Activated T-helper 17 cell treated with anti-CD3 and anti-CD28 coated beads, Interleukin-2, amount 50 U/mL, for 72 hours (primary cell): ENCODE measurements at places on chromosomes 1 and 21. TPM values are rescaled to one million over a fixed set of nuclear protein-coding genes. Genes with fewer than 3 reads are reported as not detected.

CFHR4 gene
- not detected for total RNA-seq

EIF4G3 gene
- 56.2 TPM for total RNA-seq

CELA2A gene
- total RNA-seq: not detected

HSD3B2 gene
- total RNA-seq: not detected

IGSF3 gene
- 10.0 TPM for total RNA-seq

- ATAC-seq: no peak
These were observed 46.8 kb downstream of the UBR4 start for GRCh38 chr1:19163261-19163660.

- no peak for ATAC-seq
These were observed 852 bp upstream of the RAVER2 start for GRCh38 chr1:64743954-64744491.

- ATAC-seq: no peak
These were observed 129.8 kb upstream of the USH2A start for GRCh38 chr1:216553040-216553439.

- peak; percentile 97 for ATAC-seq
These were observed 7.1 kb upstream of the ACTA1 start for GRCh38 chr1:229440851-229441537.

GRCh38 chr1:26290122-26290881, 10.4 kb downstream of the SH3BGRL3 start:
- no peak for ATAC-seq

- ATAC-seq: no peak
These were observed 96.9 kb downstream of the ZSCAN20 start for GRCh38 chr1:33569331-33569730.

- no peak for ATAC-seq
These were observed 22.5 kb downstream of the RHBDL2 start for GRCh38 chr1:38919130-38919529.

DNA sequence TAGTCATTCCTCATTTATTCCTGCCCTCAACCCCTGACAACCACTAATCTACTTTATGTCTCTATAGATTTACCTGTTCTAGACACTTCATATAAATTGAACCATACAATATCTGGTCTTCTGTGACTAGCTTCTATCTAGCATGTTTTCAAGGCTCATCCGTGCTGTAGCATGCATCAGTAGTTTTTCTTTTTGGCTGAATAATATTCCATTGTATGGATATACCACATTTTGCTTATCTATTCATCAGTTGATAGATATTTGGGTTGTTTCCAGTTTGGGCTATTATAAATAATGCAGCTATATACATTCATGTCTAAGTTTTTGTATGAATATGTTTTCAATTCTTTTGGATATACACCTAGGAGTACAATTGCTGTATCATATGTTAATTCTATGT, 101.5 kb downstream of the HFM1 start:
- ATAC-seq: no peak

GRCh38 chr1:202013603-202014002, 3.2 kb downstream of the ELF3 start:
- no peak for ATAC-seq

DNA sequence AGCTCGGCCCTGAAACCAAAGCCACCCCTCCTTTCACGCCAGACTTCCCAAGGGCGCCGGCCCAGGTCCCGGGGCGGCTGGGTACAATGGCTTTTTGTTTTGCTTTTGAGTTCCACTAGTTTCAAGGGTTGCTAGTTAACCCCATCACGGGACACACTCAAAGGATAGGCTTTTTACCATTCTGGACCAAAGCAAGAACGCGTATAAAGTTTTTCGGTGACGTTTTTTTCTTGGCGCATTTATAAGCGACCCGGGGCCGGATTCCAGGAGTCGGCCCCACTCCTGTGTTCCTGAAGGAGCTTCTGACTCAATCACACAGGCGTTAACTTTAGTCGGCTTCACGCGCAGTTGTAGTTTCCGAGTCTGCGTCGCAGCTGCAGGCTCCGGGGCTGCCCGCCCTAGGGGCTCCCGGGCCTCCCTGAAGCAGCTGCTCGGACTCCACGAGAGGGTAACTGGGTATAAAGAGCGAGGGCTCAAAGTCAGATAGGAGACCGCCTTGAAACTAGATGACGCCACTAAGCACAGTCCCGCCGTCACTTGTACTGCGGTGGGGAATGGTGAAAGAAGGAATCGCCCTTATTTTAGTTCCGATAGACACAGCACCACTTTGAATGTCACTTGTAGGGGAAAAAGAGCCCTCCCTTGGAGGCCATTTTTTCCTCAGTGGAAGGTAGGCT, 707 bp upstream of the KLHL21 start:
- peak; percentile 14 for ATAC-seq
